ENCODE measurements at places on chromosomes 12 and 14.

DNA sequence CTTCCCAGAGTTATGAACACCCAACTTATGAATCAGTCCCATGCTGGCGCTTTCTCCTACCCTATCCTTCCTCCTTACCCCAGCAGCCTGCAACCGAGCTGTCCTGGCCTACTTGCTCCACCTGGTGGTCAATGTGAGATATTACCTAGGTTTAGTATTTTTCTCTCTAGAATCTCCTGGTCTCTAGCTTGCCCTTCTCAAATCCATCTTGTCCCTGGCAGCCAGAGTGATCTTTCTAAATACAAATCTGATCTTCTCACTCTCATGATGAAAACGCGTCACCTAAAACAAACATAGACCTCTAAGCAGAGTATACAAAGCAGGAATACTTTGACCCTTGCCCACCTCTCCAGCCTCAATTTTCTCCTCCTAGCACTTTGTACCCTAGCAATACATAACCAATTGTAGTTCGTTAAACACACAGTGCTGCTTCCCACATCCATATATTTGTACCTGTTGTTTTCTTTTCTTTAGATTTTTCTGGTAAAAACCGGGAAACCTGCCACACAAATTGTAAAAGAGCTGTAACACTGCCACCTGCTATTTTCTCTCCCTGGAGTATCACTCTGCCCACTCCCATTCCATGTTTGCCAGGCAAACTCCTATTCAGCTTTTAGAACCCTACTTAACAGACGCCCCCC, 20.0 kb upstream of the TCP11L2 start:
- DNase-seq, result no peak

DNA sequence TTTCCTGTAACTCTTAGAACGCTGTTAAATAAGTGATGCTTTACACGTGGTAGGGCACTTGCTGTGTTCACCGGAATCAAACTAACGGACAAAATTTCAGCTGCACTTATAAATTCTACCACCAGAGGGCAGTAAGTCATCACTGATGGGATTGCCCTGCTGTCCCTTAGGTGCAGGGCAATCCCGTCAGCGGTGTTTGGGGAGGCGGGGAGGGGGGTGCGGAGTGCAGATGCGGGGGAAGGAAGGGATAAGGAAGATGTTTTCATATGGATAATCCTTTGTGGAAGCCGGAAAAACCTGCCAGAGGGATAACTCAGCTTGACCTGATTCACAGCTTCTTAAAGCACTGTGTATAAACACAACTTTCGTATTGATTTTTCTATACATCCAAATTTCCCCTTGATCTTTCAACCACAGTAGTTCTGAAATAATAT, 21.7 kb upstream of the SLC10A1 start:
- no peak for DNase-seq

GRCh38 chr14:94088516-94088915, 7.4 kb downstream of the IFI27L1 start:
- DNase-seq, result no peak

DNA sequence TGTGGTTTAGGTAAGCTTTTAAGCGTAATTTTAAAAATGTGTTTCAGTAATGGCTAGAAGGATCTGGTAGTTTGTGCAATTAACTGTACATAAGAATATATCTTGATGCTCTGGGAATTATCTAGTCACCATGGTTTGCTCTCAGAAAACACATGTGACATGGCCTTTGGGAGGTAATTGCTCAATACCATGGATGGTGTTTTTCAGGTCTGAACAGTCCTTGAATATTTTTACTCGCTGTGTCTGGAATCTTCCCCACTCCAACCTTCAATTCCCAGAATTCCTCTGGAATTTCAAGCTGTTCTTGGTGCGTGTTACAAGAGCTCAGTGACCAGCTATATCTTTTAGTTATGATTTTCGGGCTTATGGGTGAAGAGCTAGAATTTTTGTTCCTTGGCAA, 85.3 kb downstream of the DAAM1 start:
- DNase-seq, result no peak

DNA sequence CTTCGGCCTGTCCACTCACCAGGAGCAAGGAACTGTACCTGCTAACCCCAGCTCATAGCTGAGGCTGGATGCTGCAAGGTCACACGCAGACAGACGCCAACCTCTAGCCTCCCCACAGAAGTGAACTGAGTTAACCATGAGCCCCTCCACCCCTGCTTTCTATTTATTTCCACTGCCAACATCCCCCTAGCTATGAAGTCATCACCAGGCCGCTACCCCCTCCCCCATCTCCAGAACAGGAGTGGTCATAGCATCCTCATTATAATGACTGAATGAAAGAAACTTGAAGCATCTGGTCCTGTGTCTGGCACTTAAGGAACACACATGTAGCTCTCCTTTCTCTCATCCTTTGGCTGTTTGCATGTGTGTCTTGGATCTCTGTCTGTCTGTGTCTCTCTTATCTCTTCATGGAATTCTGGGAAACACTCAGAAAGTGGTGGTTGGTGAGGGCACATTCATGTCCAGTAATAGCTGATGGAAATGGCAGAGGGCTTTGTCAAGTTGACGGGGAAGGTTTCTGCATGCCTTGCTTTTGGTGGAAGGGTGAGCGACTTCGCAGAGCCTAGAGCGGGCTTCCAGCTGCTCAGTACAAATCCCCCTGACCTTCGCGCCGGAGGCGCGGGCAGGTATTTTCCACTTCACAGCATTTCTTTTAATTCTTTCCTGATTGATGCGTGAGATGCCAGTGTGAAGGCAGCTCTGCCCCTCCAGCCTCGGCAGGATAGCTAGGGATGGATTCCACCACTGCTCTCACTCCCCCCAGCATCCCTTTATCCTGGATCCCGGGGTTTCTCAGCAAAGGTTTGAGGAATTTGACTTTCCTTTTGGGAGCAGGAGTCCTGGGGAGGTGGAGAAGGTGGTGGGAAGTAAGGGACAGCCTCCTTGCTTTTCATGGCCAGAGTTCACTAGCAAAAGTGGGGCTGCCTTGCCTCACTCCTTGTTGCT, 198.2 kb downstream of the CHST11 start:
- no peak for DNase-seq

- no peak for DNase-seq
Measured at GRCh38 chr12:42125388-42125767, 19.3 kb downstream of the GXYLT1 start.

GRCh38 chr14:89957791-89958190, 2.1 kb downstream of the TDP1 start:
- DNase-seq, result no peak
